GM12878 (cell line): ENCODE measurements at places on chromosomes 7 and 10.

DNA sequence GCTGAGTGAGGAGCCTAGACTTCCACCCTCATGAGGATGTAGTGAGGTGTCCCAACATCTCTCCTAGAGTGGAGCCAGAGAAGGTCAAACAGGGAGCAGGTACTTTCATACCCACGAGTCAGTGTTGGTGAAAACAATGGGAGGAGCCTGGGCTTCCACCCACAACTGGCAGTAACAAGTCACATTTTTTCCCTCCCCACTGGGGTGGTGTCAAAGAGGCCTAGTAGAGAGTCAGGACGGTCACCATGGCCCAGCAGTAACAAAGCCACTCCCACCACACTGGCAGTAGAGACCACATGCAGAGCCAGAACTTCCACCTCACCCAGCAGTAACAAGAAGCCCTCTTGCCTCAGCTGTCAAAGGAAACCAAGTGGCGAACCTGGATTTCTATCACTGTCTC is 280.2 kb upstream of the IMMP2L start:
- DNase-seq, result no peak

DNA sequence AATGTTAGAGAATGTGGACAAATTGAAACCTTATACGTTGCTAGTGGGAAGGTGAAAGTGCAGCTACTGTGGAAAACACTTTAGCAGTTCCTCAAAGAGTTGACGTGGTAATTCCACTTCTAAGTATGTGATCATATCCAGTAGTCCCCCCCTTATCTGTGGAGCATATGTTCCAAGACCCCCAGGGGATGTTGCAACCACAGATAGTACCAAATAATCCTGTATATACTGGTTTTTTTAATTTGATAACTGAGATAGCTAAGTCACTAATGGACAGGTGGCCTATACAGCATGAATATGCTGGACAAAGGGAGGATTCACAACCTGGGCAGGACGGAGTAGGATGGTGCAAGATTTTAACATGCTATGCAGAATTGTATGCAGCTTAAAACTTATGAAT is 36.8 kb downstream of the PCGF5 start:
- no peak for DNase-seq

- no peak for DNase-seq
Observed at GRCh38 chr10:128178302-128178958, 52.2 kb upstream of the MKI67 start.

GRCh38 chr10:51014680-51015389 is 59.5 kb upstream of the PRKG1 start:
- no peak for DNase-seq

DNA sequence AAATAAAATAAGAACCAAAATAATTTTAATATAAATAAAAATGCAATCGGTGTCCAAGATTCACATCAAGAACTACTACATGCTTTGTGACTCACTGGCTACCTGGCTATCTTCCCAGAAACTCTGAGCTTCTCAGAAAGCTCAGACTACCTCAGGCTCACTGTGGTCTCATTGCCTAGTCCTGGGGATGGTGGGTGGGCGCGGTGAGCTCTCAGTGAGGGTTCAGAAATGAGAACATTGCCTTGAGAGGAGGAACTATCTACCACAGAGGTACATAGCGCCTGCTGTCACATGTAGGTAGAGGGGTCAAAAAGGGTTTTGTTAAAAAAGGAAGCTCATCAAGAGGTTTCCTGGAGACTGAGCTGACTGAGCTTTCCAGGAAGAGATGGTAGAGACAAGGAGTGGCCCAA is 108.0 kb downstream of the WDFY4 start:
- DNase-seq, result no peak

DNA sequence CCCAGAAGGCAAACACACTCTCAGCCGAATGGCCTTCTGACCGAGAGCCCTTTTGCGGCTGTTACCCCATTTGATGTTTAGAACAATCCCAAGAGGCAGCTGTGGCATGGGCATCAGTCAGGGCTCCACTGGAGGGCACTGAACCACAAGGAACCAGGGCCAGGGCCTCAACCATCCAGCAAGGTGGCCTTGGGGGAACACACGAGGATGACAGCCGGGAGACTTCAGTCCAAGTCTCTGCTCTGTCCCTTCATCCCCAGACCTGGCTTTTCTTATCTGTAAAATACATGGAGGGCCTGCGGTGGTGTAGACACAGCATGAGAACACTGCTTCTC is 63.6 kb upstream of the INSIG1 start:
- DNase-seq, result no peak

DNA sequence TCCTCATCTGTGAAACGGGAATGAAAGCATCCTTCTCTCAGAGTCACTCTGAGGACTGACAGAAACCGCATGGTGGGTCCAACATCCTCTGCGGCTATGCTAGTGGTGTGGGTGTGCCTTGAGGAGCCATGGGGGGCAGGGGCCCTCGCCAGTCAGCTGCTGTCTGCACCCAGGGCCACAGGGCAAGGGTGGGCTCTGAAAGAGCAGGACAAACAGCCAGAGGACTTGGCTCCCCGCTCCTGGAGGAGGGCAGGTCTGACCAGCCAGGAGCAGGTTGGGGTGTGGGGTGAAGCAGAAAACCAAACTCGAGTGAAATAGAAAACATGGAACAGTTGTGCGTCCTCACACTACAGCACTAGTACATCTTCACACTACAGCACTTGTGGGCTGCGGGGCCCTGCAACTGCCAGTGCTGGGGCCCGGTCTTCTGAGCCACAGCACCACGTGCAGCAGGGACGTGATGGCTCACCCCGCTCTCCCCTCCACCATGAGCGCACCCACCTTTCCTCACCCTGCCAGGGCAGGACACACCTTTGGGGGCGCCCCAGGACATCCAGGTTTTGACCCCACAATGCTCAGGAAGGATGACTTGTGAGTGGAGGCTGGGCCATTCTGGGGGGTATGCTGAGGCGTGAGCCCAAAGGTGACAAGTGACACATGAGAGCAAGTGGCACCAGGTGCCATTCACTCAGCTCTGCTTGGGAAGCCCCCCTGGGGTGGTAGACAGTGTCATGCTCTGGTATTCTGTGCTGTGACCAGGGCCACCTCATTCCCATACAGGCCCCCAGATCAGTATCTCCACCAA is 96.1 kb upstream of the RET start:
- DNase-seq, result no peak

- no peak for DNase-seq
Observed at GRCh38 chr7:51310131-51310583, 6.5 kb downstream of the COBL start.

DNA sequence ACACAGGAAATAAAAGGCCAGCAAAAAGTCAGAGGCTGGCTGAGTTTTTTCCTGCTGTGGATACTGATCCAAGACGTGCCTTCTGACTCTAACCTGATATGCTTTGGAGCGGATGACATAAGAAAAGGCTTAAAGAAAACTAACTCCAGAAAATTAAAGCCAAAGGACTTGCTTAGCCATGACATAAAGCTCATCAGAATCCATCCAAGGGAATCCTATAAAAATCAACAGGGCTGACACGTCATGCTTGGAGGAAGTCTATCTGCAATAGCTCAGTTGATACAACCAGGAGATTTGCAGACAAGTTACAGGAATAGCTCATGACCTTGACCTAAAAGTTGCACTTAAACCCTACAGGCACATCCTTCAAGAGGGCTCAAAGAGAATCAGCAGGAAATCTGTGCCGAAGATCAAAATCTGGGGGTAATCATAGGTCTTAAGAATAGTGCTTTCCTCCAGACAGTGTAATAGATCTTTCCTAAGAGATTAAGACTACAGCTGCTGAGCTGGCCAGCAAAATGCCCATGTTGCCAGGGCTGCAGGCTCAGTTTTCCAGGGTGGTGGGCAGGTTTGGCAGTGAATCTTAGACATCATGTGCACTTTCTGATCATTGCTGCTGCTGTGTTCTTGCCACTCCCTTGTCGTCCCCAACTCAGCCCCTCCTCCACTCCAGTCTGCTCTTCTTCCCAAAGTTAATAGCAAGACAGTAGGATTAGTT is 111.5 kb upstream of the SVIL start:
- DNase-seq, result no peak

DNA sequence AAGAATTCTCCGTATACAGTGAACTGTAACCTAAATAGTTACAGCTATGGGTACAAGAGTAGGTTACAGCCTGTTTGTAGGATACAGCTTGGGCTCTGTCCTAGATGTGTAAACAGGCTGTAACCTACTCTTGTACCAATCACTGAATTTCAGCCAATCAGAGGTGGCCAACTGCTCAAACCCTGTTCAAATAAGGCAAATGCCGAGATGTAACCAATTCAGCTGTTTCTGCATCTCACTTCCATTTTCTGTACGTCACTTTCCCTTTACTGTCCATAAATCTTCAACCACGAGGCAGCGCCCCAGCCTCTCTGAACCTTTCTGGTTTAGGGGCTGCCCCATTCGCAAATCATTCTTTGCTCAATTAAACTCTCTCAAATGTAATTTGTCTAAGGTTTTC is 8.3 kb upstream of the MMP21 start:
- peak; percentile 60 for DNase-seq

- DNase-seq, result no peak
Observed at GRCh38 chr7:100825751-100826513, 1.4 kb downstream of the EPHB4 start.

DNA sequence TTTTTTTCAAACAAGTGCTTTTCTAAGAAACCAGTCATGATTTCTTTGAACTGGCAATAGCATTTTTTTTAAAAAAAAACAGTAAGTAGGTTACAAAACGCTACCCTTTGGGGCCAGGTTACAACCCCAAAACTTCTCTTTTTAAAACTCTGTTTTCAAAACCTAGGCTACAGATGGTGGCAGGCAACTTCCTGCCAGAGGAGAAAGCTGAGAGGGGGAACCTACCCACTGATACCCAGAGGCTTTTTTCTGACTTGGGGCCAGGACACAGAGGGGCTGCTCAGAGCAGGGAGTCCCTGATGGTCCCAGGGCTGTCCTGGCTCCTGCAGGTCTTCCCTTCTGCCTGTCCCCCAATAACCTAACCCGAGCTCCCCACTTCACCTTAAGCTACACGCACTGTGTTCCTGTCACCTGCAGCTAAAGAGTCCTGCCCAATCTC is 6.9 kb downstream of the STN1 start:
- no peak for DNase-seq

- no peak for DNase-seq
Observed at GRCh38 chr10:100811261-100811660, 65.9 kb downstream of the PAX2 start.

GRCh38 chr10:124152139-124153022 is 59.0 kb upstream of the CHST15 start:
- no peak for DNase-seq

- no peak for DNase-seq
Observed at GRCh38 chr7:75639886-75640190, 98.9 kb downstream of the HIP1 start.
